ENCODE measurements at places on chromosomes 7 and 10.

- DNase-seq = no peak
Measured at GRCh38 chr7:38525857-38526256, 105.3 kb downstream of the AMPH start.

- DNase-seq = no peak
Measured at GRCh38 chr10:126867567-126868365, 37.5 kb upstream of the DOCK1 start.

DNA sequence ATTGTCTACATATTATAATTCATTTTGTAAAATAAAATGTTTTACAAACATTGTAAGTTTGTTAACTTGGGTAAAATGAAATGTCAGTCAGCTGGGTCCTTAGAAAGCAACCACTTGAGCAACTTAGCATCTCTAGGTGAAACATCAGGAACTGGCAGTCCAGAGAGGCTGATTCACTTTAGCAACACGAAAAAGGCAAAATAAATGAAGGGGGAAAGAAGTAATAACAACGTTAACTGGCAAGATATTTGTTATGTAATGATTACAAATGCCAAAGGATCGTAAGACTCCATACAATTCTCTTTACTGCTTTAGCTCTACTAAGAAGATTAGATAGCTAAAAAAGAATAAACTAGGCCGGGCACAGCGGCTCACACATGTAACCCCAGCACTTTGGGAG is 5.0 kb downstream of the PDZD8 start:
- no peak for DNase-seq

DNA sequence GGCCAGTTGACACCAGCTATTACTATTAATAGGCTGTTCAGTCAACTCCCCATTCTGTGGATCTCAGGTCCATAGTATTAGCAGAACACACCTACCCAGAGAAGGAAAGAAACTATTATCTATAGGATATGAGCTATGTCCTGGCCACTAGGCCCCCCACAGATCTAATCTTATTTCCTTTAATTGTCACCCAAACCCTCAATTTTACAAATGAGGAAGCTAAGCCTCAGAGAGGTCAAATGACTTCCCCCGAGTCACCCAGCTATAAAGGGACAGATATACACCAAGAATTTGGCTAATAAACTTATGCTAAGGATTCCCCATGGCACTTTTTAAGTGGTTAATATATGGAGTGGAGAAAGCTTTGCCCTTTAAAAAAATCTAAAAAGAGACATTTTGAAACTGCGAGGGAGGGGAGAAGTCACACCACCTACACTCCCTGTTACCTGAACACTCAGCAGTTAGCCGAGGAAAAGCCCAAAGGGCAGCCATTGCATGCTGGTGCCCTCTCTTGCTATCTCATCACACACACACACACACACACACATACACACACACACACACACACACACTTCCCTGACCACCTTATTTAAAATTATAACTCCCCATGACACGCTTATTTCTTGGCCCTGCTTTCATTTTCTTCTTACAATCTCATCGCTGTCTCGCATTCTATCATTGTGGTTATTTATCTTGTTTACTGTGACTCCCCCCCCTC is 157.0 kb upstream of the ADO start:
- DNase-seq = no peak

- no peak for DNase-seq
Measured at GRCh38 chr7:27835376-27835775, 95.4 kb downstream of the TAX1BP1 start.

- DNase-seq = no peak
Measured at GRCh38 chr7:144545330-144545729, 141.8 kb upstream of the NOBOX start.

GRCh38 chr7:54015251-54015650 is 526.9 kb upstream of the VSTM2A start:
- DNase-seq = no peak

GRCh38 chr10:110646417-110647135 is 2.4 kb downstream of the RBM20 start:
- no peak for DNase-seq

DNA sequence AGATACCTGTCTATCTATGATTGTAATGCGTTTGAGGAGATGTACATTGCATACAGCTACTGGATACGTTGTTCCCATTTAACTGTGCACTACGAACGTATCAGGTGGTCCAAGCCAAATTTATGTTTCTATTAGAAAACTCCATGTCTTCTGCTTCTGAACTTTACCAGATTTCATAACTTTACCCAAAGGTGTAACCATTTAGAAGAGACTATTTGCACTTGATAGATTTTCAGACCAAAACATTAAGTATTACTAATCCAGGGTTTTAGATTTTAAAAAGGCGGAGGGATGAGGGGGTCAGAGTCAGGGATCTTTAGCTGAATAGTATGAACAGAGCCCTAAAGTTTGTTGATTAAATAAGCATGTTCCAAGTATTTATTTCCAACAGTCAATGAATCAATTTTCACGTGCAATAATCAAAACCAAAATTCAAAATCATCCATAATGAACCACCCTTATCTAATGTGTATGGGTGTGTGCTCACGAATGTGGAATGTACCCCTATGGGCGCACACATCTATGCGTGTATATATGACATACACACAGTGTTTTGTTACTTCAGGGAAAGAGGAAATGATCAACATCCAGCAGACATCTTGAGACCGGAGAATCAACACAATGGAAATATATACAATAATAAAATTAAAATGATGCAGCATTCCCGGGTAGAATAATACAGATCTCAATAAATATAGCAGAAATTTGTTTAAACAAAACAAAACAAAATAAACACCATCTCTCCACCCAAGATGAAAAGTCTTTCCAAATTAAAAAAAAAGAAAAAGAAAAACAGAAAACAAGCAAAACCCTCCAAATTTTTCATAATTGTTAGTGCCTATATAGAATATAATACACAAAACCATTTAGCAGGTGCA is 3.4 kb downstream of the FEZF1 start:
- no peak for DNase-seq

- DNase-seq = no peak
Measured at GRCh38 chr10:78623578-78624215, 445.1 kb upstream of the ZMIZ1 start.

GRCh38 chr7:92433019-92433418 is 14.3 kb upstream of the GATAD1 start:
- no peak for DNase-seq

DNA sequence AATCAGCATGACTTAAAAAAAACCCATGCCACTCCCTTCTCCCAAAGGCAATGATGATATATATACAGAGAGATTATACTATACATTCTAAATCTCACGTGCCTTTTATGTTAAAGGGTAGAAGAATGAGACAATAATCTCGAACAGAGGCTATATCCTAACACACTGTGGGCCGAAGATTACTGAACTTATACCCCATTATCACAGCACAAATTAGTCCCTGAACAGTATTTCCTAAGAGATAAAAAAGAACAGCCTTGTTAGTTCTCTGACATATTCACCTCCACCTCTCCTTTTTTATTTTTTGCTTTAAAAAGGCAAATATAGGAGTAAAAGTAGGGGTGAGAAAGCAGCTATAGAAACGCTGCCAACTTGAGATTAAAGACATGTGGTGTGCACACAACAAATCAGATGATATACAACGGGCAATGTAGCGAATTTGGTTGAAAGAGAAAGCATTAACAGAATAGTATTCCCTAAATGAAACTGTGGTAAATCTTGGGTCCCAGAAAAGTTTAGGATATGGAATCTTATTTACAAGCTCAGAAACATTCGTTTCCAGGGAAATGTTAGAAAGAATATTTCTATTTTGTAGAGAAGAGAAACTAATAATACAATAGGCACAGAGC is 69.5 kb downstream of the JMJD1C start:
- DNase-seq = no peak

DNA sequence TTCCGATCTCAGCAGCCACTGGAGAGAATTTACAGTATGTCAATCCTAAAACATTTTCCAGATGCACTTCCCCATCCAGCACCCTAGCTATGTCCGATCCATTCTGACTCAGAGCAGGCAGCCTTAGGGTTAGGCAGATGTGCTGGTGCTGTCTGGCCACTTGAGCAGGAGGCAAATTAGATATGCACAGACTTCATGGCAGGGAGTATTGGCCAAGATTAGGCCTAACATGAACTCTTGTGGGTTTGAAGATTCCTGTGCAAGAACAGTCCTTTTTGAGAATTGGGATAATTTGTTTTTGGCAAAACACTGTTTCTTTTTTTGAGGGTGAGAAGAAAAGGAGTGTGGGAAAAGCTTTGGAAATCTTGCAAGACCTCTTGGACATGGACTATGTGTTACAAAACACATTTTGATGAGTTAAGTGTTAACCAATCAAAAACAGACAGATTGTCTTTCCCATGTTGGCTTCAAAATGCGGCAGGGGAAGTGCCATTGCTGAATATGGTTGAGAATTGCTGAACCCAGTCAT is 218.6 kb upstream of the INHBA start:
- no peak for DNase-seq

GRCh38 chr10:21184216-21184615 is 287.1 kb upstream of the NEBL start:
- no peak for DNase-seq

DNA sequence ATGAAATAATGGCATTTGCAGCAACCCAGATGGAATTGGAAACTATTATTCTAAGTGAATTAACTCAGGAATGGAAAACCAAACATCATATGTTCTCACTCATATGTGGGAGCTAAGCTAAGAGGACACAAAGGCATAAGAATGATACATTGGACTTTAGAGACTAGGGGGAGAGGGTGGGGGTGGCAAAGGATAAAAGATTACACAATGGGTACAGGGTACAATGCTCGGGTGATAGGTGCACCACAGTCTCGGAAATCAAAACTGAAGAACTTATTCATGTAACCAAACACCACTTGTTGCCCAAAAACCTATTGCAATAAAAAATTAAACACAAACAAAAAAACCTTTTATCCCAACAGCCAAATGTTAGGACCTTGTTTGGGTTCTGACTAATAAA is 17.8 kb downstream of the AGMO start:
- DNase-seq = no peak

GRCh38 chr10:45440511-45441062 is 66.6 kb downstream of the ALOX5 start:
- DNase-seq = no peak

GRCh38 chr10:132940791-132941465 is 1.4 kb downstream of the CFAP46 start:
- DNase-seq = no peak

DNA sequence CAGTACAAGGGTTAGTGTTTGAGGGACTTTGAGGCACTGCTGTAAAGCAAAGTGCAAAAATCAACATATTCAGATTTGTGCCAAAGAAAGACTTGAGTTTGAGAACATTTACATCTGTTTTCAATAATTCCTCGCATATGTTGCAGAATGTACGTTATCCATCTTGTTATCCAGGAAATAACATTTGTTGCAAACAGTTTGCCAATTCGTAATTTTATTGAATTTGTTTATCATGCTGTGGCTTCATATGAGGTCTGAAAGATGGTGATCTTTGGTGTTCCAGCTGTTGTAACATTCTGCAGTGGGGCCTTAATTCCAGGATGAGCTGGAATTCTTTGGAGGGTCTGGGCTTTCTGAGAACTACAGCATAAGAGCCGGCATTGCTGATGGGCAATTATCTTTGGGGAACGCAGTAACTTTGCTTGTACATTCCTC is 396.2 kb downstream of the LRMDA start:
- DNase-seq = no peak

- DNase-seq = no peak
Measured at GRCh38 chr7:138349841-138350700, 110.0 kb upstream of the TRIM24 start.

DNA sequence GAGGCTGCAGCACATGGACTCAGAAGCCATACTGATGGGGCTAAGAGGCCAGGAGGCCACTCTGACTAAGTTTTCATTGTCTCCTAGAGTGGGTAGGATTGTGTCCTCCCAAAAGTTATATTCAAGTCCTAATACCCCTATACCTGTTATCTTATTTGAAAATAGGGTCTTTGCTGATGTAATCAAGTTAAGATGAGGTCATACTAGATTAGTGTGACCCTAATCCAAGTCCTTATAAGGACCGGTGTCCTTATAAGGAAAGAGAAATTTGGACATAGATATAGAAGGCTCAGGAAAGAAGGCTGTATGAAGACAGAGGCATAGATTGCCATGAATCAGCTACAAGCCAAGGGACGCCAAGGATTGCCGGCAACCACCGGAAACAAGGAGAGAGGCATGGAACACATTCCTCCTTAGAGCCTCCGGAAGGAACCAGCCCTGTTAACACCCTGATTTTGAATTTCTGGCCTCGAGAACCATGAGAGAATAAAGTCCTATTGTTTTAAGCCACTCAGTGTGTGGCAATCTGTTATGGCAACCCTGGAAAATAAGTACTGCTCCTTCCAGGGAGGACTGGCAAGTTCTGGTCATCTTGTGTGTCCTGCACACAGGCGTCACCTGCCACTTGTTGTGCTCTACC is 157.0 kb downstream of the EMX2 start:
- DNase-seq = no peak

- no peak for DNase-seq
Measured at GRCh38 chr10:58189269-58189668, 78.4 kb downstream of the IPMK start.

All from natural killer cell (primary cell).